ENCODE measurements at places on chromosomes 2 and 18.

DNA sequence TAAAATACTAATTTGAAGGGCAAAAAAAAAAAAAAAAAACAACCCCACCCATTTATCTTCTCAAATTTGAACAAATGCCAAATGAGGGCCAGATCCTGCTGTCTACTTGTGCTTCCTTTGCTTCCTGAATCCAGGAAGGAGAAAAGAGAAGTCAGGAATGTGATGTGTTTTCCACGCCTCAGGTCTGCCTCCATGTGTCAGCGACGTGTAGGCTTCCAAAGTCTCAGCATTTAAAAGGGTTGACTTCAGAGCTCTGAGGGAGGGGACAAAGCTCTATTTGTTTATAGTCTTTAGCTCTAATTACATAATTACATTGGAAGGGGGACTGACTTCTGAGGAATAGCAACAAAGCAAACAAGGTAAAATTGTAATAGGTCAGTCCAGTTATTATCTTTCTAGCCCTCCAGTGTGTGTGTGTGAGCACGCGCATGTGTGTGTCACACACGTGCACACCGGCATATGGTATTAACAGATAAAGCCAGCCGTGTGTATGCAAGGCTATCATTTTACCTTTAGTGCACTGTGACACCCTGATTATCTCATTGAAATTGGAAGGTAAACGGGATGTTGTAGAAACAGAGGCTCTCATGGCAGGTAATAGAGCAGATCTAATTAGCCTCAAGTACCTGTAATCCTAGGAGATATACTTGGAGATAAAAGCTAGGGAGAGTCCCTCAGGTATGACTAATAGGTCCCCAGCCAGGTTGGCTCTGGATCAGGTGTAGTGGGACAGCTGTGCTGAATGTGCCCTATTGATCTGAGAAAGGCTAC, 911.4 kb upstream of the ZEB2 start:
- no peak for DNase-seq

GRCh38 chr2:62309465-62310091, 113.7 kb downstream of the B3GNT2 start:
- no peak for DNase-seq

DNA sequence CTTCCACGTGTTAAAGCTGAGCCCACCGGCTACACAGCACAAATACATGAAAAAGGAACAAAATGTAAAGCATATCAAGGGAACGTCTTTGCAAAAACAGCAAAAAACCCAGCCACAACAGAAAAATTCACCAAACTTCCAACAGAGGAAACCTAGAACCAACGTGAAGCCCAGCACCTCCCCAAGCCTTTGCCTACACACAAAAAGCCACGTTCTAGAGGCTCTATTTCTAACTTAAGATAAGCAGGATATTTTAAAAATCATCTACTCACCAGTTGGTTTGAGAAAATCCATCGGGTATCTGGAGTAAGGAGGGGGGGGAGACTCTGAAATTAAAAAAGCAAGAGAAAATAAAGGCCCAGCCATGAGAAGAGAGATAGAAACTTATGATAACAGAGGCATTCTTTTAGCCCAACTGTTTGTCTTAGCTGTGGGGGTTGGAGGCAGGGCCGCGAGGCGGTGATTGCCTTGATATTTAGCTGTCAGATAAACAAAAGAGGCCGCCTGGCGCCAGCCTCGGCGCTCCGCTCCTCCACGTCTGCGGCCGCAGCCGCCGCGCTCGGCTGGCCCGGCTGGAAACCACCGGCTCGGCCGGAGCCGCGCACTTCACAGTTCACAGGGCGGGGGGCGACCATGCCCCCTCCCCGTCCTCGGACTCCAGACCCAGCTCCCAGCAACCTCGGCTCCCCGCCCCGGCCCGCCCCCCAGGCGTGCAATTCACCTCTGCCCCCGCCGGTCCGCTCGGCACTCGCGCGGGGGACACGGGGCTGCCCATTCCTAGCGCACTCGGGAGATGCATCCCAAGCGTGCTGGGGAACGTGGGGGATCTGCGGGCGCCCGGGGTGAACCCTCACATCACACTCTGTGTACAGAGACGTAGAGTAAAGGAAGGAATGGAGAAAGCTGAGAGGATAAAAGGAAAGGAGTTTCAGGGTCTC, 2.4 kb downstream of the SMAD7 start:
- no peak for DNase-seq

DNA sequence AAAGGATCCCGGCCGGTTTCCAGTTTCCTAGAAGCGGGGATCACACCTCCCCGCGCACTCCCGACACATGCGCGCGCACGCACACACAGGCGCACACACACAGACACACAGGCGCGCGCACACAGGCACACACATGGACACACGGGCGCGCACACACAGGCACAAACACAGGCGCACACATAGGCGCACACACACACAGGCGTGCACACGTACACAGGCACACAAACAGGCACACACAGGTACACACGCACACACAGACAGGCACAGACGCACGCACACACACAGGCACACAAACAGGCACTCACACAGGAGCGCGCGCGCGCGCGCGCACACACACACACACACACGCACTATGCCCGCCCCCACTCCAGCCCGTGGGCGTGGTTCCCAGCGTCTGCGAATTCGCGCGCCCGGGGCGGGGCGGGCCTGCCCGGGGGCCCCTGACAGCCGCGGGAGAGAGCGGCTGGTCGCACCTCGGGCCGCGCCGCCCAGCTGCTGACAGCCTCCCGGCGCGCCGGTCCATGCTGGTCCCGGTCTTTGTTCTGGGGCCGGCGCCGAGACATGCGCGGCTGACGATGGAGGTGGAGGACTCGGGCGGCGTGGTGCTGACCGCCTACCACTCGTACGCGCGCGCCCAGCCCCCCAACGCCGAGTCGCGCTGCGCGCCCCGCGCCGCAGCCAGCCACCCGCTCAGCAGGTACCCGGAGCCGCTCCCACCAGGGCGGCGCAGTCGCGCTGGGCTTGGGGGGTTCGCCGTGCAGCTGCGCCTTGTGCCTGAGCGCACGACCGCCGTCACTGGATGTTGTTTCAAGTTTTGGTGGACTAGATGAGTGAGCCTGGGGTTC, at the start of gene ARHGAP28:
Gene ARHGAP28 (plus strand): TSS at position 470 of the 845 bp plus-strand sequence. CDS start 106 bp downstream, at position 576.
- peak; percentile 66 for DNase-seq

GRCh38 chr18:26286008-26286407, 59.8 kb downstream of the TAF4B start:
- no peak for DNase-seq

DNA sequence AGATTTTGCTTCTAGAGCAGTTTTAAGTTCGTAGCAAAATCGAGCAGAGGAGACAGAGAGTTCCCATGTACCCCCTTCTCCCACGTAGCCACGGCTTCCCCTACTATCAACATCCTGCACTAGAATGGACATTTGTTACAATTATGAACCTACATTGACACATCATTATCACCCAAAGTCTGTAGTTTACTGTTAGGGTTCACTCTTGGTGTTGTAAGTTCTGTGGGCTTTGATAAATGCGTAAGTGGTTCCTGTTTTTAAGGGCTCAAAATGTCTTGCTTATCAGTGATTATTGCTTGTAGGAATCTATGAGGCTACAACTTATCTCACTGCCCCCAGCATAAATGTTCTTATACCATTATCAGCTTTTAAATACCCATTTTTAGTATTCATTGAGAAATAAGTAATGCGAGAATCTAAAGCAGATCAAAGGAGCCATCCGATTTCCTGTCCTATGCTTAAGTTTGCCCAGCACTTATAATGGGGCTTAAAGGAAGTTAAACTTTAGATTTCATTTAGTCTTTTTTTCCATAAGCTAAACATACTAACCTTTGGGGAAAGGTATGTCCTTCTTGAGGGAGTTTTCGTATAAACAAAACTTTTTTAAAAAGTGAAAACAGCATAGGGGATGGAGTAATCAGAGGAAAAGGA, 118.7 kb downstream of the HAUS1 start:
- DNase-seq, result no peak

DNA sequence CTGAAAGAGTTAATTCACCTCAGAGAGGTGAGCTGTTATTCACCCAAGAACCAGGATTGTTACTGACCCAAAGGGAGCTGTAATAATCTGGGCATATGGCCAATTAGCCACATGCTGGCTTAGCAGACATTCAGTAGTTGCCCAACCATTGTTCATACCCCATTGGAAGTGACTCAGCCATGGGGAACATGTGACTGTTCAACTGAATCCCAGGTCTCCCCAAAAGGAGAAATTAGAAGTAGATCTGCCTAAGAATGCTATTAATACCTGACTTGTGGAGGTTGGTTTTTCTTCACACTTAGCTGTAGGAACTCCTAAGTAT, 272.6 kb upstream of the UBE2E3 start:
- no peak for DNase-seq

DNA sequence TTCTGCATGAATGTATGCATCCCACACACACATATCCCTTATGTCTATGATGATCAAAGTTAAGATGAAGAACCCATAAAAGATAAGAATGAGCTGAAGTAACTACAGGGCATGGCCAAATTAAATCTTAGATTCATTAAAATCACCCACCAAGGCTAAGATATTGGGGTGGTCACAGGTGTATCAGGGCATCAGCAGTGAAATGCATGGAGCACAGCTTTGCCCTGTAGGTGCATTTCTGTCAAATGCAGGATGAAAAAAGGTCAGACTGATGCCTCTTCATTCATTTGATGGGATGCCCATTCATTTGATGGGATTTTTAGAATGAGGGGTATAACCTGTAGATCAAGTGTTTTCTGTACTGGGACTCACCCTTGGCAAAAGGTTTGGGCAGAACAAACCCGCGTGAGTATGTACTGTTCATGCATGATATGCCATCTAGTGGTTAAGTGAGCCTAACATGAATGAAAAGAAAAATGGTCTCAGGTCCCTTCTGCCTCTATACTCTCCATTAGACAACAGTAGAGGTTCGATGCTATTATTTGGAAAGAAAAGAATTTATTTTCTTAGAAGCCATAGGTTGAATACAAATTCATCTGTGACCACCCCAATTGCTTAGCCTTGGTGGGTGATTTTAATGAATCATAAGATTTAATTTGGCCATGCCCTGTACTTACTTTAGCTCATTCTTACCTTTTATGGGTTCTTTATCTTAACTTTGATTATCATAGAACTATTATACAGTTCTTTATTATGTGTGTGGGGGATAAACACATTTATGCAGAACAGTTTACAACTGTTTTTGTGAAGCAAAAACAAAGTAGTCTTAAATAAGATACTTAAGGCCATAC, 43.2 kb upstream of the NOSTRIN start:
- DNase-seq, result no peak

DNA sequence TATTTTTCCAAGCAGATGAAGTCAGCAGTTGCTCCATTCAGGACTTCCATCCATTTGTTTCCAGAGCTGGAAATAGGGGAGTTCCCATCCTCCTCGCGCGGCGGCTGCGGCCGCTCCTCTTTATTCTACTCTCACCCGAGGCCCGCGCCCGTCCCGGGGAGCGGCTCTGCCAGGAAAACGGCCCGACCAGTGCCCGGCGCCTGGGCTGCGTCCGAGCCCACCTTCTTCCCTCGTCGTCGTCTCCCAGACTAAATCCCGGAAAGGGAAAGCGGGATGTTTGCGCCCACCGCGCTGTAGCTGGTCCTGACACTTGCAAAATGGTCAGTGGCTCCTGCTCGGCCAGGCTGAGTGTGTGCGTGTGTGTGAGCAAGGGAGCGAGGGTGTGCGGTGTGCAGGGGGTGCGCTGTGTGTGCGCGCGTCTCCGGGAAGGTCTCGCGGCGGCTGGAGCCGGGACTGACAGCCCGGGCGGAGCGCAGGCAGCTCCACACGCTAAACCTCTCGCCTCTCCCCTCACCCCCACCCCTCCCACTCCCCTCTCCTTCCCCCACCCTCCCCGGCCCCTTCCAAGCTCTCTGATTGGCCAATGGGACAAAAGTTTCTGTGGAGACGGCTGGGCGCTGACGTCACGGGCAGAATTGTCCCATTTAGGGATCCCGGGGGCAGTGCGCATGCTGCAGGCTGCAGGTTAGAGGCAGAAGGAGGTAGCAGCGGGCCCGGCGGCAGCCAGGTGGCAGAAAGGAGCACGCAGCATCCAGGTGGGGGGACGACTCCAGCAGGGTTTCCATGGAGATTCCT, at the start of gene NOL4:
Gene NOL4 (minus strand): TSS at position 491 of the 795 bp plus-strand sequence. CDS start 1,660 bp downstream, outside the sequence.
- no peak for DNase-seq

- DNase-seq, result no peak
These were observed 154.1 kb upstream of the HDAC4 start for GRCh38 chr2:239554766-239555570.

DNA sequence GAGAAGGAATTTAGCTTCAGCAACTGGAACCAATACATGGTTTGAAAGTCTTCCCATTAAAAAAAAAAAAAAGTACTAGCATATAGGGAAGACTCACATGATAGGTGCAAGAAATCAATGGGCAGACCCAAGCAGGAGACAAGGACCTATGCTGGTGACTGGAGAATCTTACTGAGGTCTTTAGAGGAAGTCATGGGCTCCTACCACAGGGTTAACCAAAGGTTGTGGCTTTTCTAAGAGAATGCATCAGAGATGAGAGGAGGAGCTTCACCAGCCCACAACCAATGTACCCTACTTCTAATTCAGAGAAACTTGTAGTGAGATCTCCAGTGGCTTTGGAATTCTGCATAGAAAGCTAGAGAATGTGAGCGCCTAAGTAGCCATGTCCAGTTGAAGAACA, 207.4 kb downstream of the NCKAP5 start:
- DNase-seq, result no peak

DNA sequence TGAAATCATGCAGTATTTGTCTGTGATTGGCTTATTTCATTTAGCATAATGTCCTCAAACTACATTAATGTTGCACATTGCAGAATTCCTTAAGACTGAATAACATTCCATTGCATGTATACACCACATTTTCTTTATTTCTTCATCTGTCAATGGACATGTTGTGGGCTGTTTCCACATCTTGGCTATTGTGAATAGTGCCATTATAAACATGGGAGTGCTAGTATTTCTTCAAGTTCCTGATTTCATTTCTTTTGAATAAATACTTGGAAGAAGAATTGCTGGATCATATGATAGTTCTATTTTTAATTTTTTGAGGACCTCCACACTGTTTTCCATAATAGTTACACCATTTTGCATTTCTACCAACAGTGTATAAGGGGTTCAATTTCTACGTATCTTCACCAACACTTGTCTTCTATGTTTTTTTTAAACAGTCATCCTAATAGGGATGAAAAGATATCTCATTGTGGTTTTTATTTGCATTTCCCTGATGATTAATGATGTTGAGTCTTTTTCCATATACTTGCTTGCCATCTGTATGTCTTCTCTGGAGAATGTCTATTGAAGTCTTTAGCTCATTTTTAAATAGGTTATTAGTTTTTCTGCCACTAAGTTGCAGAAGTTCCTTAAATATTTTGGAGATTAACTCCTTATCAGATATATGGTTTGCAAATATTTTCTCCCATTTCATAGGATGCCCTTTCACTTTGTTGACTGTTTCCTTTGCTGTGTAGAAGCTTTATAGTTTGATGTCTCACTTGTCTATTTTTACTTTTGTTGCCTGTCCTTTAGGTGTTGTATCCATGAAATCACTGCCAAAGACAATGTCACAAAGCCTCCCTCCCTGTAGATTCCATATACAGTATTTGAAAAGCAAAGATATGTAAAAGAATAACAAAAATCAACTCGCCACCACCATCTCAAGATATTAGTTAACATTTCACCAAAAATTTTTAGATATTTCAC, 14.6 kb downstream of the FBXO11 start:
- no peak for DNase-seq

DNA sequence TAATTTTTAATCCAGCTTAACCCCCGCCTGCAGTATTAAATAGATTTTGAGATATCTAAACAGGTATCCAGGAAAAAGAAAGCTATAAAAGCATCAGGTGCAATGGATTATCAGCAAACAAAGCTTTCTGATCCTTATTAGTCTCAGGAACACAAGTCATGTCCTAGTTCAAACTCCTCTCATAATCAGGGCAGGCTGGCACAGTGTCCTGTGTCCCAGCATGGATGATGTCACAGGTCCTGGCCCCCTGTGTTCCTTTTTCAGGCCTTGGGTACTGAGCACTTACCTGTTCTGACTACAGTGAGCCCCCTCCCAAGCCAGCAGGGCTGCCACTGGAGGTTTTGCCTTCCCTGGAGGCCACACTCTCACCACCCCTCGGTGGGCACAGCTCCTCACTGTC, 19.5 kb upstream of the MRO start:
- DNase-seq, result no peak
